ENCODE measurements at places on chromosomes 6 and 20.

DNA sequence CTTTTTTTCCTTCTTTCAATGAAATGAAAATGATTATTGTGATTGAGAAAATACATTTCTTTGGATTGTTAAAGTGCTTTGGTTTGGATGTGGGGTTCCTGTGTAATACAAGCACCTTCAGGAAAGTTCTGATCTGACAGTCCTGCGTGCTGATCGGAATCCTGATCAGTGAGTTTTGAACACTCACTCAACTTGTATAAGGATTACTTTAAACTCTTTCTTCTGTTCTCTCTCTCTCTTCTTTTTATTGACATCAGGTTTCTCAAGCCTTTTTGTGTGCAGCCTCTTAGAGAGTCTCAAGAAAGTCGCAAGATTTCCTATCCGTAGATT, 710 bp downstream of the TINAG start:
- no peak for DNase-seq

GRCh38 chr6:118501765-118502164, 46.3 kb upstream of the PLN start:
- no peak for DNase-seq

DNA sequence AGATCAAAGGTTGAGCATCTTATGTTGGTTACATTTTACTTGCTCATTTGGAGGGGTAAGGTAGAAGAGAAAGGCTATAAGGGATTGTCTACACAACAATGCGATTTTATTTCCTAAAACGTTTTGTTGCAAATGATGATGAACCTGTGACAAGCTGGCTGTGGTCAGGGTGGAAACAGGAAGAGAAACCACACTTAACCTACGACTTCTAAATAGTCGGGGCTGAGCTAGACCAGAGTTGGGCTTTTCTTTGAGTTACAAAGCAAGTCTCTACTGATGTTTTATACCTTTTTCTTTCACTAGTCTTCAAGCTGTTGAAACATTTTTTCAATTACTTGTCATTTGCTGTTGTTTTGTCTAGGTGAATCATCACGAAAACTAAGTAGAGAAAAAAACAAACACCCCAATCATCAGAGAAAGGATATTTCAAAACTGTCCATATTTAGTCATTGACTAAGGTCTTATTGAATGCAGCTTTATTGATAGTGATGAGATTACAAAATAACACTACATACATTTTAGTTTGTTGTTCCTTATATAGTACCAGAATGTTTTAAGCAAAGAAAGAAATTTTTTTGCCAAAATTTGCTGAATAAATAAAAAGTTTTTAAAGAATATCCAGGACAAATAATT, 18.0 kb downstream of the KLHL31 start:
- DNase-seq = peak; percentile 12

GRCh38 chr6:72946774-72947173, 278.5 kb downstream of the KHDC1L start:
- DNase-seq = no peak

- DNase-seq = no peak
Measured at GRCh38 chr6:113466526-113466925, 390.6 kb upstream of the MARCKS start.

DNA sequence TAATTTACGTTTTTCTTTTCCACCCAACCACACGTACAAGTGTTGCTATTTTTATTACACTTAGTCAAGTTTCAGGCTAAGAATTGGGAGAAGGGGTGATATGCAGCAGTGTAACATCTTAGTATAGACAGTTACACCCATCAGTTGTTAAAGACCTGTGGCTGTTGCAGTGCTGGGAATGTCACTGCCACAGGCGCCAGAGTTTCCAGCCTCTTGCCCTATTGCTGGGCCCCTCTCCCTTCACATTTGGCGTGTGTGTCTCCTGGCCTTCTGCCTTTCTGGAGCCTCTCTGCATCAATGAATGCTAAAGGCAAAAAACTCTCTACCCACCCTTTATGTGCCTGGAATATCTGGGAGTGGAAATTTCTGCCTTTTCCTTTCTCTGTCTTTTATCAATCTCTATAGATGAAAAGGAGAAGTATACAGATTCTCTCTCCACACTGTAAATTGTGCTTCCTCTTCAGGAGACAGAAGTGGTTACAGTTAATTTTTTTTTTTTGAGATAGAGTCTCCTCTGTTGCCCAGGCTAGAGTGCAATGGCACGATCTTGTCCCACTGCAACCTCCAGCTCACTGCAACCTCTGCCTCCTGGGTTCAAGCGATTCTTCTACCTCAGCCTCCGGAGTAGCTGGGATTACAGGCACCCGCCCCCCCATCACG, 73.0 kb downstream of the TIAM2 start:
- DNase-seq = no peak

GRCh38 chr20:8394308-8394945, 262.4 kb downstream of the PLCB1 start:
- DNase-seq = no peak

DNA sequence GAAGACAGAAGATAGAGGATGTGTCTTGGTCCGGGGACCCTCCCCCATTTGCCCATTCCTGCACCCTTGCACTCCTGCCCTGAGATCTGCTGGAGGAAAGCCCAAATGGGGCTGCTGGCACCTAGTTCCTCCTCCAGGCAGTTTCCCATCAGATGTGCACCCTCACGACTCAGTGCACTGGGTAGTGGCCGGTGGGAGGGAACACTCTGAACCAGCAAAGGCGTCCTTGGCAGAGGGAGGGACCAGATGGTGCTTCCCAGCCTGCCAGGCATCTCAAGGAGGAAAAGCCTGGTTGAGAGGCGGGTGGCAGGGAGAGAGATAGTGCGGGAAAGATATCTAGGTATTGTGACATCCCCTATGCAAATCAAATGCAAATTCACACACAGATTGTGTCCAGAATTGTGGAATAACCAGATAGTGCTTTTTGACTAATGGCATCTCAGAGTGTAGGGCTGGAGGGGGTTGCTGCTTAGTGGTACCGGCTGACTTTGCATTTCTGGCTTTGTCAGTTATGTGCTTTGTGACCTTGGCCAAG, 19.5 kb downstream of the TMEM151B start:
- no peak for DNase-seq

GRCh38 chr6:131013495-131013894, 49.5 kb downstream of the EPB41L2 start:
- DNase-seq = no peak

- DNase-seq = no peak
Measured at GRCh38 chr6:43359381-43359780, 10.1 kb downstream of the ZNF318 start.

DNA sequence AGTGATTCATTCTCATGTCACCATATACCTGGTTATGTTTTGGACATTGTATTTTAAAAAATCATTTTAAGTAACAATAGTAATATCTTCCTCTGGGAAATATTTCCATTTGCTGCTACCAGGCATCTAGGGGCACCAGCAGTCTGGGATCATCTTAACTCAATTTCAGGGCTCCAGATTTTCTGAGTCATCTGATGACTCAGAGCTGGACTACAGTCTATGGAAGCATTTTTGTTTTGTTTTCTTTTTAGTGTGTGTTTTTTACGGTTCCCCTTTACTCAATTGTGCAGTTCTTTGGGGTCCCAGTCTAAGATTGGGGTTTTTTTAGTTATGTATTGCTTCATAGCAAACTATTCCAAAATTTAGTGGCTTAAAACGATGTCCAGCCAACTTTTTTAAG, 5.7 kb upstream of the FKBP5 start:
- DNase-seq = no peak

DNA sequence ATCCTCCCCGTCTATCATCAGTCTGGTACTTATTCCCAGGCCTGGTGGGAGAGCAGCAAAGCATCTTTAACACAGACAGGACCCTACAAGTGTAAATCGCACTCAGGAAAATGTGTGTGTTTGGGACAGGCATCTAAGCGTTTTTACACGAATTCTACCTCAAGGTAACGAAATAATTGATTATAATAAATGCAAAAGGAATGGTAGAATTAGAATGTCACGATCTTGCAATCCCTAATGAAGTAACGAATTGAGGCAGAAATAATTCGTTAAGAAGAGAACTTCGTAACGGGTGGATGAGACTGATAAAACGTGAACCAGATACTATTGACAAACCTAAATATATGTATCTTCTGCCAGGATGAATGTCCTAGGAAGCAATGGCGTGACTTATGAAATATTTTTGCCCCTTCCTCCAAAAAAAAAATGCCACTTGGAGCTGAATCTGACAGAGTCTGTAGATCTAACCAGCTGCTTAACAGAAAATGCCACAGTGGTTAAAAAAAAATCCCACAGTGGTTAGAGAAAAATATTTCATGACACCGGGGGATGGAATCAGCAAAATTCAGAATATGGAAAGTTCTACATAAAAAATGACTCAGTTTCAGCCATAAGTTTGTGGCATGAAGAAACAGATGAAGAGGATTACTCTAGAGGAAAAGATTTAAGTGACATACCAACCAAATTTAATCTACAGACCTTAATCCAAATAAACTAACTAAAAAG, 68.7 kb downstream of the F13A1 start:
- DNase-seq = no peak

DNA sequence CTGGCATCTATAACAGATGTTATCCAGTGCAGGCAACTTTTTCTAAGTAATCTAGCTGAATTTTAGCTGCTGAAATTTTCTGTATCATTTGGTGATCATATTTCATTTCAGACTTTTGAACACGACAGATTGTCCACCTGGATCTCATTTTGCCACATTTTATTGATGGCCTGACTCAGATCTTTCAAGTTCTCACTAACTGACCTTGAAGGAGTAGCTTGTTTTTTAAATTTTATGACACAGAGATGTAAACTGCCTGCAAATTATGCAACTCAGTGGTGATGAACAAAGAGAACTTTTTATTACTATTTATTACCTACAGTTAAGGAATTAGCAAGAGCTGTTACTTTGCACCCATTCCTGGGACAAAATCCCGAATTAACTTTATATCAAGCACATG, 366.4 kb downstream of the PAX1 start:
- DNase-seq = no peak

GRCh38 chr6:26363882-26364701, 906 bp upstream of the BTN3A2 start:
- no peak for DNase-seq

GRCh38 chr20:45792317-45793118, 764 bp downstream of the DNTTIP1 start:
- DNase-seq = no peak
